ENCODE measurements at places on chromosomes 2 and 18.

DNA sequence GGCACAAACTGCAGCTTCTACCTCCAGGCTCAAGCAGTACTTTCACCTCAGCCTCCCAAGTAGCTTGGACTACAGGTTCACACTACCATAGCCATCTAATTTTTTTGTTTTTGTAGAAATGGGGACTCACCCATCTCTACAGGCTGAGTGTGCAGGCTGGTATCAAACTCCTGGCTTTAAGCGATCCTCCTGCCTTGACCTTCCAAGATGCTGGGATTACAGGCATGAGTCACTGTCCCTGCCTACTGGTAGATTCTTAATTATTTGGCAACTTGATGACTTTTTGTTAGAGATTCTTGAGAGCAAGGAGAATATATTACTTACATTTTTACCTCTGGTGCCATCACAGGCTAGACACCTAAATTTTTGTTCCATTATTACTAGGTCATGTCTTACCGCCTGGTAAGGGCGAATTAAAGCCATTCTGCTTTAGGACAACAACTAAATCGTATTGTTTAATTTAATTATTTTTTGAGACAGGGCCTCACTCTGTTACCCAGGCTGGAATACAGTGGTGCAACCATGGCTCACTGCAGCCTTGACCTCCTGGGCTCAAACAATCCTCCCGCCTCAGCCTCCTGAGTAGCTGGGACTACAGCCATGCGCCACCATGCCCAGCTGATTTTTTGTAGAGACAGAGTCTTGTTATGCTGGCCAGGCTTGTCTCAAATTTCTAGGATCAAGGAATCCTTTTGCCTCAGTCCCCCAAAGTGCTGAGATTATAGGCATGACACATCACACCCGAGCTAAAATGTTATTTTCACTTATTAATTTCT, 15.7 kb downstream of the DYNC1I2 start:
- DNase-seq: no peak

DNA sequence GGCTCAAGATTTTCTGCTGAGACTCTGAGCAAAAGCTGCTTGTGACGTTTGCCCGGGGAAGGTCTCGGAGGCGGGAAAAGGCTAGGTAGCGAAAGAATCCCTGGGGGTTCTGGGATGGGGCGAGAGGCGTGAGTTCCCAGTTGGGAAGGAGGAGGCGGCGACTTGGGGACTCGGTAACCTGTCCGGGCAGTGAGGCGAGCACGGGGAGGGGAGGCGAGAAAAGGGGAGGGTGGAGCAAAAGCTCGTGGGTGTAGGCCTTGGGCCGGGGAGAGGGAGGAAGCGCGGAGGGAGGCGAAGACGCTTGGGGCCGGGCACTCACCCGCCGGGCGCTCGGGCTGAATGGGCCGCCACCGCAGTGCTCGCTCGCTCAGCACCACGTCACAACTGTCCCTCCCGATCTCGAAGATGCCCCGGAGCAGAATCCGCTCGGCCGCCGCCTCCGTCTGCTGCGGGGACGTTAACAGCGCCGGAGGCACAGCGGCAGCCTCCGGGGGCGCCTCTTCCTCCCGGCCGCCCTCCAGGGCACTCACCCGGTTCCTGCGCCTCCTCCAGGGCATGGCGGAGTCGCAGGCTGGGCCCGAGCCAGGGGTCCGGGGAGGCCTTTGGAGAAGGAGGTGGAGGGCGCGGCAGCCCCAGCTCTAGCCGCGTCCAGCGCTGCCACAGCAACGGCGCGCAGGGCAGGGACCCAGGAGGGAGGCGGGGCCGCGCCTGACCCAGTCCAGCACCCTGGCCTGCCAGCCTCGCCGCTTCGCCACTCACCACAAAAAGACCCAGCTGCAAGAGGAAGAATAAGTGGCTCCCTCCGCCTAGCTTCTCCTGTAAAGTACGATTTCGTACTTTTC, at the start of gene CERKL:
CERKL (minus strand) TSS at position 656 of the 842 bp plus-strand sequence; CDS start at position 557, 99 bp downstream.
- DNase-seq: peak; percentile 83

DNA sequence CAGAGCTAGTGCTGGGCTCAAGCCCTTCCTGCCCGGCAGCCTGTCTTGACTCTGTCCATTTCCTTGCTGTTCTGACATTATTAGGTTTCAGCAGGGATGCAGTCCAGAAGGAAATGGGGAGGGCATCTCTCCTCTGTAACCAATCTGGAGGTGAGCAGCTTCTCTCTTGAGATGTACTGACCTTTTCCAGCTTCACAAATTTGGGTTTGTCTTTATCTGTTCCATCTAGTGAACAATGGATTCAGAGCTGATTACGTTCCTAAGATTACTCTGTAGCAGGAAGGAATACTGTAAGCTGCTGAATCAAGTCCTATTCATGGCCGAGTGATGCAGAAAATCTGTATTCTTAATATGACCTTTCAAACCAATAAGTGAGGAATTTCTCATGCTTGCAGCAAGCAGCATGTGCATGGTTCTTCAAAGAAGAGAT, 11.0 kb downstream of the PLA2R1 start:
- no peak for DNase-seq

- DNase-seq: no peak
Measured at GRCh38 chr18:78934551-78935225, 44.9 kb upstream of the SALL3 start.

DNA sequence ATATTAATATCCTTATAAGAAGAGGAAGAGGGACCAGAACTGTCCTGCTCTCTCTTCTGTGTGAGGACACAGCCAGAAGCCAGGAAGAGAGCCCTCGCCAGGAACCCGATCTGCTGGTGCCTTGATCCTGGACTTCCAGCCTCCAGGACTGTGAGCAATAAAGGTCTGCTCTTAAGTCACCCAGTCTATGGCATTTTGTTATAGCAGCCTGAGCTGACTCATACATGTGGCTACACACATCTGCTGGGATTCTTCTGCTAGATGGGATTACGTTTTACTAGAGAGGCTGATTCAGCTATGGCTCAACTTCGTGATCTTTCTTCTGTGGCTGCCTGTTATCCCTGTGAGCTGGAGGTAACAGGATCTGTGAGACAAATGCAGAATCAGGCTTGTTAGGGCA, 29.6 kb downstream of the ARL4C start:
- DNase-seq: no peak

GRCh38 chr18:57753063-57753462, 50.1 kb downstream of the ATP8B1 start:
- no peak for DNase-seq

- DNase-seq: no peak
Measured at GRCh38 chr18:62717169-62717924, 2.0 kb downstream of the PHLPP1 start.

DNA sequence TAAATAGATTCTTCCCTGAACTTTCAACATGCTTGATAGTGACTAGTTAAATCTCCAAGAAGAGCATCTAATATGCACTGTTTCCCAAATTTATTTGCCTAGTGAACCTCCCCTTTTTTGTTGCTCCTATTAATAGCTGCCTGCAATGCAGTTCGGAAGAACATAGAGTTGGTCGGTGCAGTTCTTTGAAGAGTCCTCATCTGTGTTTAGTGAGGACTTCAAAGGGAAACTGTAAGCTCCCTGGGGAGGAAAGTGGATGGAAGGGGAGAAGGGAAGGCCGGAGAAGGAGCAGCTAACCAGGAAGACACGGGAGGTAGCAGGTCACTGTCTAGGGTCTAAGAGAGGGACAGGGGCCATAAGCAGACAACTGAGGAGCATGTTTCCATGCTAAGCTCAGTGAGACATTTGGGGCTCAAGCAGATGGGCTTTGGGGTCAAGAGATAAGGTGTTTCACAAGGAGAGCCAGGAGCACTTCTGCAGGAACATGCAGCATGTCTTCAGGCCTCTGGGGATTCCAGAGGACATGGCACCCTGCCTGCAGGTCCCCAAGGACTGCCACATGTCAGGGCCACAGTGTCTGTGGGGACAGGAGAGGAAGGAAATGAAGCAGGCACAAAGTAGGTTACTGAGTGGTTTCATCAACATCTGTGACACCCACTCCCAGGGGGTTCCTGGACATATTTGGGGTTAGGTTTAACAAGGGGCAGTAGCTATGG, 48.7 kb upstream of the ANXA4 start:
- DNase-seq: no peak

DNA sequence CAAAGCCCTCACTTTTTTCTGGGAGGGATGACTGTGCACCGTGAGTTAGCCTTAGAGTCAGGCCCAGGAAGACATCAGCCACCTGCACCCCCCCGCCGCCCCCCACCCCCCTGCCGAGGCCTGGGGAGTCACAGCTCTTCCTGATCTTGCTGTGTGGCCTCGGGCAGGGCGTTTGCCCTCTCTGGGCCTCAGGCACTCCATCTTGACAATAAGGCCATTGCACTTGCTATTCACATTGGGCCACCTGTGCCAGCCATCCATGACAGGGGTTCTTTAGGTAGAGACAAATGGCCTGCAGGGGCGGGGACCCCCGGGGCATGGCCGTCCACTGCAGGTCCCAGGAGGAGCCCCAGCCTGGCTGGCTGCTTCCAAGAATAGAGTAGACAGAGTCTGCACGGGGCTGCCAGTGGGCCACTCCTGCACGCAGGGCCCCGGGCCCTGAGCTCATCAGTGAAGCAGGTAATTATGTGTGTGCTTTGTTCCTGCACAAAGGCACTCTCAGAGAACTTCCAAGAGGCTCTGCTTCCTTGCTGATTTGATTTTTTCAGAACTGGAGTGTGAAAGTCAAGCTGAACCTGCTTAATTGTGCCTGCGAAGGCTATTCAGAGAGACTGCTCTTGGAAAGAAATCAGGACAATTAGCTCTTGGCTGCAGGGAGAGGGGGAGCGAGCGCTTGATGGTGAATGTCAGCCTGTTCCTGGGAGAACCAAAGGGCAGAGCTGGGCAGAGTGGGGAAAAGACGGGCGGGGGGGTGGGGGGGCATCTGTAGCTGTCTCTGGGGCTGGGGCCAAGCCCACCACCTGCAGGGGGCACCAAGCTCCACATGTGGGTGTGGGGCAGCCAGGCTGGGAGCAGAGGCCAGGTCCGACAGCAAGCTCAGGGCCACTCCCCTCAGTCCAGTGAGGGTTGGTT, 40.3 kb downstream of the RRM2 start:
- no peak for DNase-seq

- DNase-seq: no peak
Measured at GRCh38 chr2:181367906-181368435, 89.2 kb upstream of the ITGA4 start.

DNA sequence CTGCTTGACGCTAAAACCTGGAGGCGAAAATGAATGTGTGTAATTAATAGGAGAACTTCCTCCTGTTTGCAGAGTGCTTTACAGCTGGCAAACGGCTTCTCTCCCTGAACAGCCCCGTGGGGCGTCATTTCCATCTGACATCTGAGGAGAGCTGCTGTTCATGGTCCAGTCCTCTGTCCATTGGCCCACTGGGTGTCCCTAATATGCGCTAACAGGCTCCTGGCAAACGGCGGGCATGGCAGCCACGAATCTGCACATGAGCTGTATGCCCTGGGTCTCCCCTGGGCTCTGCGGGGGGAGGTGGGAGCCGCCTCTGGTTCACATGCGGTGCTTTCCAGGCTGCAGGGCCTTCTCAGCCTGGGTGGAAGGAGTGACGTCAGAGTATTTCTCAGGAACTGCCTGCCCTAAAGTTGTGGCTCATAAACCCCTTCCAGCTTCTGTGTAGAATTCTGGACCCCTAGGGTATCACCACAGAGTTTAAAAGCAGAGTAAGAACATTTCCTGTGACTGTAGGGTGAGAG, 73.2 kb downstream of the LRRFIP1 start:
- DNase-seq: no peak

GRCh38 chr2:187615902-187616301, 61.7 kb upstream of the TFPI start:
- no peak for DNase-seq

- DNase-seq: no peak
Measured at GRCh38 chr18:25123438-25124232, 228.3 kb downstream of the ZNF521 start.

- DNase-seq: no peak
Measured at GRCh38 chr18:22570492-22570891, 152.8 kb upstream of the CTAGE1 start.

DNA sequence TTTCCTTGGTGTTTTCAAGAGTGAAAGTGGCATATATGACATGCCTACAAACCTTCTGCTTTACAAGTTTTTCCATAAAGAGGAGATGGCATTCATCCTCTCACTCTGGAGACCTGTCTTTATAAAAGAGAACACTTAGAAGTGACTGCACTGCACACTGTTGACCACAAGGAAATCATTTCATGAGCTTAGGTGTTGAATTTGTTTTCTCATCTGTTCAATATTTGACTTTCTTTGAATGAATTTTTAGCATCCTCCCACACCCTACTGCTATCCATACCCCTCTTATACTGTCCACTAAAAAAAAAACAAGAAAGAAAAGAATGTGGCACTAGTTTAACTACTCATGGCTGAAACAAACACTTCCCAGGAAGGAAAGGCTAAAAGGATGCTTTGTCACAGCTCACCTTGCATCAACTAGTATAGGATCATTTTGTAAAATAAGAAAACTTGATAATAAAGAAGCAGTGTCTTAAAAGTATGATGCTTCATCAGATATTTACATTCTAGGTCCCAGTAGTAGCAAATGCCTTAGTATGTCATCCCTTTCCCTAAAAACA, 83.0 kb downstream of the ACVR1 start:
- DNase-seq: no peak

- no peak for DNase-seq
Measured at GRCh38 chr2:2638547-2639220, 307.6 kb upstream of the MYT1L start.

- no peak for DNase-seq
Measured at GRCh38 chr2:161961061-161961460, 113.0 kb downstream of the DPP4 start.

DNA sequence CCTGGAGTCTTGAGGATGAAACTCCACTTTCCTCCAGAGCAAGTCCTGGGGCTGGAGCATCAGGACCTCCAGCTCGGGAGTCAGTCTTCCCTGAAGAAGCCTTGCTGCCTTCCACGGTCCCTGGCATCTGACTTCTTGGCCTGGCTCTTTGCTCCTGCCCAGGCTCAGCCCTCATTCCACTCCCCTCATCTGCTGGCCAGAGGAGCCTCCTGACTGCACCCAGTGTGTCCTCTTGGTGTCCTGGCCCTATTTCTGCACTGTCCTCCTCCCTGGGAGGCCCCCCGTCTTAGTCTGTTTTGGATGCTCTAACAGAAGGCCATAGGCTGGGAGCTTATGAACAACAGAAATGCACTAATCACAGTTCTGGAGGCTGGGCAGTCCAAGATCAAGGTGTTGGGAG, 231.5 kb downstream of the LOXHD1 start:
- no peak for DNase-seq

GRCh38 chr2:238988105-238988504, 140.2 kb downstream of the TWIST2 start:
- no peak for DNase-seq

GRCh38 chr18:11981543-11982366, 448 bp downstream of the IMPA2 start:
- DNase-seq: no peak

- DNase-seq: no peak
Measured at GRCh38 chr2:70490381-70490780, 63.2 kb downstream of the TGFA start.

DNA sequence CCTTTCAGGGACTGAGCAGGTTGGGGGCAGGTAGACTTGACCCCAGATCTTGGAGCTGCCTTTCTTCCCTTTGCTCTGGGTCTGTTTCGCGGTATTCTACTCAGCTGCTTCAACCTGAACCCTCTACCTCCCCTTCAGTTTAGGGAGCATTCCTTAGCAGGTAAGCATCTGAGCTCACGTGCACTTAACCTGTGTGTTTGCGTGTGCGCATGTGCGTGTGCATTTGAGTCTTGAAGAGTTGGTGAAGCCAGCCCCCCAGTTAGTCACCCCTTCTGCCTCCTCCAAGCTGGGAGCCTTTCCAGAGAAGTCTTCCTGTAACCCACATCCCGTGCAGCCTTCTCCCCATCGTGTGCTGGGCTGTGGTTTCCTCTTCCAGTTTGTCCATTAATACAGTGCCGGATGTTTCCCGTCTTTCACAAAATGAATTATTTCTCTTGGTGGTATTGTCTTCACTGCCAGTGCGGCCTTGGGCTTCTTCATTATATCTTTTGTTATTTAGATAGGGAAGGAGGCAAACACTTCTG, 33.2 kb downstream of the B3GNT2 start:
- DNase-seq: no peak

GRCh38 chr2:106030287-106031268, 163.5 kb downstream of the UXS1 start:
- no peak for DNase-seq
